ENCODE measurements at places on chromosomes 5 and 9.

DNA sequence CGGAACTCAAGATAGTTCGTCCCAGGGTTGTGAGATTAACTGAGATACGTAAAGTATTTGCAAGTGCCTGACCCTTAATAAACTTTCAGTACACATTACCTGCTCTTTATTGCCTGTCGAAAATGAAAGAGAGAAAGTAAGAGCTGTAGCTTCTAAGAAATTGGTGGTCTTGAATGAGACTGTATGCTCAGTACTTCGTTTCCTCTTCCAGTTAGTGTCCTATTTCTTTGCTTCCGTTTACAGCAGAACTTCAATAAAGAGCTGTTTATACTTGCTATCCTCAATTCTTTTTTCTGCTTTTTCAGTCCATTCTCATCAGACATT, 534 bp downstream of the SRFBP1 start:
- no peak for DNase-seq

GRCh38 chr5:136037001-136037705, 8.4 kb downstream of the TGFBI start:
- peak; percentile 63 for DNase-seq

GRCh38 chr5:113172231-113172826, 195.7 kb downstream of the DCP2 start:
- DNase-seq, result no peak

DNA sequence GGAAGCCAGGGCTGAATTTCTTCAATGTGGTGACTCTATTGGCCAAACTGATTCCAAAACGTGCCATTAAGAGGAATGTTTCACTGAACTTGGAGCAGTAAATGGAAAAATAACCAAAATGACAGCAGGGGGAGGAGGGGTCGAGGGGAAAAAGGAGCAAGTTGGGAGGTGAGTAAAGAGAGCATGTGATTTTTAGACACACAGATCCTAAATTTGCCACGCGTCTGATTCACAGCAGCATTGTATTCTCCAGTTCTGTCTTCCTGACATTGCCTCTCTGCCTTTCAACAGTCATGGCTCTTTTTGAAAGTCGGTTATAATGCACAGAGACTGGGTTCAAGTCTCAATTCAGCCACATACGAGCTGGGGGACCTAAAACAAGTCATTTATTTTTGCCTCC, 22.0 kb upstream of the ADRB2 start:
- no peak for DNase-seq

GRCh38 chr5:144276034-144276822, 105.6 kb downstream of the KCTD16 start:
- DNase-seq, result peak; percentile 11

DNA sequence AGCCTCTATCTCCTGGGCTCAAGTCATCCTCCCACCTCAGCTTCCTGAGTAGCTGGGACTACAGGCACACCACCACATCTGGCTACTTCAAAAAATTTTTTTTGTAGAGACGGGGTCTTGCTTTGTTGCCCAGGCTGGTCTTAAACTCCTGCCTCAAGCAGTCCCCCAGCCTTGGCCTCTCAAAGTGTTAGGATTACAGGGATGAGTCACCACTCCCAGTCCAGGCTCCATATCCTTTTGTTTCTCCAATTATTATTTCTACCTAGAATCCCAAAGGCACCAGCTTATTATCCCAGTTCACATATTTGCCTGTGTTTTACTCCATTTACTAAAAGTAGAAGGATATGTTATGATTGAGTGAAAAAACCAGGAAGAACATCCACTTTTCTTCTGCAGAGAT, 84.9 kb downstream of the TEK start:
- DNase-seq, result no peak

Measured in non-pigmented ciliary epithelial cell (primary cell).